HEK293T (cell line): ENCODE measurements at places on chromosomes 7 and 10.

DNA sequence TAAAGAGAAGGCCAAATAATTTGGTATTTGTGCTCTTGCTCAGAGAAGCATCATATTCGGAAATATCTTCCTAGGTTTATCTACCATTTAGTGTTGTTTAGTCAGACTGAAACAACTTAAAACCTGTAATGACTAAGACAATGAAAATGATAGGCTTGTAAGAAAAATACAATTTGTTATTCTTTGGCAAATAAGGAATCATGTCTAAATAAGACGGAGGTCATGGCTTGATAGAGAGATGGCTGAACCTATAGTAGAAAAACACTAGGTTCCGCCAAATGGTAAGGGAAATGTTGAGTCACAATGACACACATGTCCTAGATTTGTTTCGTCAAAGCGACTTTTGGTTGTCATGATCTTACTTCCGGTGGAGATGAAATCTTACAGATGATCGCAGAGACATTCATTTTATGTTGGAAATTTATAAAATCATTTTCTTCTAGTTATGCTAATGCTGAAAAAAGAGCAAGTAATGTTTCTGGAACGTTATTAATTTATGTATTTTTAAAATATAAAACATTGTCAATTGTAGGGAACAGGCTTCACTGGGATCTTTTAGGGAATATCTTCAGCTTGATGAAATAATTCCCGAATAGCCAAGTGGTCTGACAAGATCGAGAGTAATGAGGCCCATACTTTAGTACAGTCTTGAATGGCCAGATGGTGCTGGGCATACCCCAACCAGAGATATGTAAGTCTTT, 1.0 kb downstream of the SRGN start:
- DNase-seq = no peak

- no peak for DNase-seq
These were observed 185.4 kb downstream of the JAZF1 start for GRCh38 chr7:27995228-27995627.

- peak; percentile 9 for DNase-seq
These were observed 728 bp downstream of the CAV2 start for GRCh38 chr7:116500078-116500853.

- no peak for DNase-seq
These were observed 33.3 kb upstream of the TES start for GRCh38 chr7:116177009-116177408.

DNA sequence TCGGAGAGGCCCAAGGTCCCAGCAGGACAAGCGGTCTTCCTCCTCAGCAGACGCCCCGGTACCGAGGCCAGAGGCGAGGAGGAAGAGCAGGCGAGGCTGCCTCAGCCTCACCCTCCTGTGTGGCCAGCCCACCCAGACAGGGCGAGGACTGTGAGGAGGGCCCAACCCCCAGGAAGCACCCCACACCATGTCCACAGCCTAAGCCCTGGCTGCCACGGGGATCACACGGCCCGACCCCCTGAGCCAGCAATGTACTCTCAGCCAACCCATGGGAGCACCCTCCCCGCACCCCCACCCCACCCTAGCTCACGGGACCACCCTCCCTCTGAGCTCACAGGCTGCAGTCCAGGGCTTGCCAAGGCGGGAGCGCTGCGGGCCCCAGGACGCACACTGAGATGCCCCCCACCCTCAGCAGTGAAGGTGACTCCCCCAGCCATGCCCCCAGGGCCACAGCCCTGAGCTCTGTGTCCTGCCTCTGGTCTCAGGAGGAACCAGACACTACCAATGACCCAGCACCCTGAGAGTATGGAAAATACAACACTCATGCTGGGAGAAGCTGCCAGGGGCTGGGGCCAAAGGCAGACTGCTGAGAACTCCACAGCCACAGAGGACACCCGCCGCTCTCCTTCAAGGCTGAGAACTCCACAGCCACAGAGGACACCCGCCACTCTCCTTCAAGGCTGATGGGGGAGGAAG, 93.6 kb downstream of the MAD1L1 start:
- DNase-seq = no peak

DNA sequence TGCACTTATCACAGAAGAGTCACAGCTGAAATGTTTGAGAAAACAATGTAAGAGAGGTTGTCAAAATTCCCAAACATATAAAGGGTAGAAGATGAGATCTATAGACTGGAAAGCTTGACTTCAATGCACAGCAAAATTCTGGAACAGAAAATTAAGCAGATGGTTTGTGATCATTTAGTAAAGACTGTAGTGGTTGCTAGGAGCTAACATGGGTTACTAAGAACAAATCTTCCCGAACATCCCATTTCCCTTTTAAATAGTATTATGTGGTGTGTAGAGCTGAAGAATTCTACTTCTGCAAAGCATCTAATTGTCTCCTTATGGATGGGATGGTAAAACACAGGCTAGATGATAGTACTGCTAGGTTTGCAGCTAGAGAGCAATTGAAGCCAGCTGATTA, 312.3 kb downstream of the CAMK1D start:
- DNase-seq = no peak

- no peak for DNase-seq
These were observed 154.1 kb downstream of the KIAA1217 start for GRCh38 chr10:24363070-24363469.

DNA sequence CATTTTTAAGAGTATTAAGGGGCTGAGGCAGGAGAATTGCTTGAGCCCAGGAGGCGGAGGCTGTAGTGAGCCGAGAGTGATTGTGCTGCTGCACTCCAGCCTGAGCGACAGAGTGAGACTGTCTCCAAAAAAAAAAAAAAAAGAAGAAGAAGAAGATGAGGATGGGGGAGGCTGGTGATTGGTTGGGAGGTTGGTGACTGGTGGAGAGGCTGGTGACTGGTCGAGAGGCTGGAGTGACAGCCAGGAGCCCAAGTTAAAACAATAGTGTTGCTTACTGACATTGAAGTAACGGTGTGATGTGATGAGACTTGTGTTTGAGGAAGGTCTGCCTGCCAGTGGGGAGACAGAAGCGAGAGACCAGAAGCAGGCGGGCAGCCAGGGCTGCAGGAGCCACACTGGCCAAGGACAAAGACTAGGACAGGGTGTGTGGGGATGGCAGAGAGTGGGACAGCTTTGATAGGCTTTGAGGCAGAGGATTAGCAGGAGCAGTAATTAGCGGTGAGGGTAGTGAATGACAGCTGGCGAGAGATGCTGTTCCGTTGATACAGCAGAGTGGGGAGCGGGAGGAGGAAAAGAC, 4.9 kb downstream of the SRRT start:
- DNase-seq = no peak

DNA sequence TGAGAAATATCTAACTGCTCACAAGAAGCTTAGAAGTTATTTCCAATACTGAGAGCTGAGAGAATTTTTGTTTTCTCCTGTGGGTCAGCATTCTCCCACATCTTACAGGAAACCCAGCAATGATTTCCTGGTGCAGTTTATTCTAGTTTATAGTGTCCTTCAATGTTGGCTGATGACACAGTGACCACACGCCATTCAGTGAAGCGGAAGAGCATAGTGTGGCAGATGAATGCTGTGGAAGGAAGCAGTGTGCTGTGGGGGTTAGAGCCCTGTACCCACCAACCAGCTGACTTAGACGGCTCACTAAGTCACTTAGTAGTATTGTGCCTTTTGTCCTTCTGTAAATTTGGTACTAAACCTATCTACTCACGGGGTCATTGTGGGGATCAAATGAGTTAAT, 1.4 kb upstream of the TMEM26 start:
- DNase-seq = no peak

DNA sequence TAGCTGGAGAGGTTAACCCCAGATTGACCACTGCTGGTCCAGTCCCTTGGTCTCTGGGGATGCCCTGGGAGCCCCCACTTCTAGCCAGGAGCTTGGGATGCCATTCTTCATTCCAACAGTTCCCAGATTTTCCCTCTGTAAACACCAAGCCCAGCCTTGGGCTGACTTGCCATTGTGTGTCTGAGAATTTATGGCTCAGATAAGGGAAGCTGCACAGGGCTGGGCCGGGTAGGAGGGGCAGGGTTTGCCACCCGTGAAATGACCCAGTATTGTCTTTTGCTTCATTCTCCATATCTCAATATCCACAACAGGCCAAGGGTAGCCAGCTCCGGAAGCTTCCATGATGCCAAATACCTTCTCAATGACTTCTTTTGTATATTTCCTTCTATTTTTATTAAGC, 32.1 kb downstream of the AFAP1L2 start:
- DNase-seq = no peak

GRCh38 chr7:157791261-157791660, 454.5 kb downstream of the DNAJB6 start:
- no peak for DNase-seq

GRCh38 chr10:64648915-64649314, 1127.7 kb downstream of the REEP3 start:
- DNase-seq = peak; percentile 13

- no peak for DNase-seq
These were observed 125.1 kb downstream of the TRRAP start for GRCh38 chr7:99003419-99003818.

GRCh38 chr7:41247143-41247865, 455.6 kb downstream of the INHBA start:
- no peak for DNase-seq

DNA sequence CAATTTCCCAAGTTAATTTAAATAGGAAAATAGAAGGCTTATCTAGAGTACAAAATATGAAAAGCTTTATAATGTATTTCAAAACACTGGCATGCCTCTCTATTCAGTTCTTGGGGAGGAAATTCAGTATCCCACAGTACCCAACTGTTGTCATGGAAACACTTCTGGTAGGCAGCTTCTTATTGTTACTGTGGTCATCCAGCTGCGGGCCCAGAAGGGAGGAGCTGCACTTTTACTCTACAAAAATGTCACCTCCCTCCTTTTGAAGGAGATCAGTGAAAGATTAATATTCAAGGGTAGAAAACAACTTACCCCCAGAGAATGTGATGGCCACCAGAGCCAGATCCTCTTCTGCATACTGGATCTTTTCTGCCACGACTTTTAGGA, 202.8 kb downstream of the RAPGEF5 start:
- DNase-seq = no peak

DNA sequence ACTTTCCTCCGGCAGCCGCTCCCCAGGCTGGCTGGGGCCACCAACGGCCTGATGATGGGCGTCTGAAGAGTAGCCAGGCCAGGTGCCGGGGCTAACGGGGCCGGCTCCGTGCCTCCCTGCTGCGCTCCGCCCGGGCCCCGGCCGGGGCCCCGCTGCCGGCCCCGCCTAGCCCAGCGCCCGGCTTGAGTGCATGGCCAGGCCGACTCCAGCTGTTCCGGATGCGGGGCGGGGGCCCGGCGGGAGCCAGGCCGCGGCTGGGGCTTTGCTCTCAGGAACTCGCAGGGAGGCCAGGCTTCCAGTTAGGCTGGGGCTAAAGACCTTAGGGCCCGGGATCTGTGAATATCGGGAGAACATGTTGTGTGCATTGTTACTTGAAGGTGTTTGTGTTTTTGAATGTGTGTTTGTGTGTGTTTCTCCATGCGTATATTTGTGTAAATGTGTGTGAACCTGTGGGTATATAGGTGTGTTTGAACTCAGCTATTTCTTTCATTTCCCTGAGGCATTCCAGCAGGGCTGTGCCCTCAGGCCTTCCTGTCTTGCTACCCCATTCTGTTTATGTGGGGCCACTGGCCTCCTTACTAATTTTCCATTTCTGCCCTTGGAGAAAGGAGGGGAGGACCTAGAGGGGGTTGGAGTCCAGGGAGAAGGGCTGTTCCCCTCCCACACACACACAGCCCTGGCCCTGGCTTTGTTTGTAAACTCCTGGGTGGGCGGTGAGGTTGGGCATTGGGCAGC, 1.1 kb upstream of the LBX1 start:
- DNase-seq = peak; percentile 75
